ENCODE measurements at places on chromosomes 4 and X.

GRCh38 chrX:25069209-25069608, 53.4 kb upstream of the ARX start:
- no peak for DNase-seq

- DNase-seq: no peak
Measured at GRCh38 chr4:13705521-13706041, 78.1 kb upstream of the BOD1L1 start.

DNA sequence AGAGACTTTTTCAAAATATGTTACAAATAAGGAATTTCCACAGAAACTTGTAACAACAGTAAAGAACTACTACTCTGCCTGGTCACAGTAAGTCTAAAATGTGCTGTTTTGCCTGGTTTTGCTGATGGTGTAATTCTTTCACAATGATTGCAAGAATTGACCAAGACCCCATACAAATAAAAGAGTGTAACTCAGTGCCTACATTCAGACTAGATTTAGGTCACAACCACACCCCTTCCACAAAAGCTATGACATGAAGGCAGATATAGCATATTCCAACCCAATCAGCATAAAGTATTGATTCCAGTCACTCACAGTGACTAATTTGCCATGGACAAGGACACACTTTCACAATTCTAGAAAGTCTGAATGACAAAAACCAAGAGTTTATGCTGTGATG, 53.7 kb upstream of the TMPRSS11F start:
- no peak for DNase-seq

DNA sequence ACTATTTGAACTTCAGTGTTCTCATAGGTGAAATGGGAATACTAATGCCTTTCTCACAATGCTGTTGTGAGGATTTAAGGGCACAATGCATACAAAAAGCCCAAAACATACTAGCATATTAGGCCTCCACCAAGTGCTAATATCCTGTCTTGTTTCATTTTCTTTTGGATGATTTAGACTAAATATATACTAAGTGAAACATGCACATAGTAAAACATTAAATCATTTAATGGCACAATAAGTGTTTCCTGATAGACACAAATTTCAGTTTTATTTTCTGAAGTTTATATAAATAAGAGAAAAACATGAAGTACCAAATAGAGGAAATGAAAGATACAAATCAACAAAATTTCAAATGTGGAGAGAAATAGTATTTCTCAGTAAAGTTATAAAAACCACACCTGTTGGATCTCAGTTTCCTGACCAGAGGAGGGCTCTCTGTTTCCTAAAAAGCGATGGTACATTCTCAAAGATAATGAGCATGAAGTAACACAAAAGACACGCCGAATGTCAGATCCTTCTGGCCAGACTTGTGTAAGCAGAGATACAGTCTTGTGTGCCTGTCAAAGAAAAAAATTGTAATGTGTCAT, 25.1 kb downstream of the DDX60 start:
- DNase-seq: no peak

DNA sequence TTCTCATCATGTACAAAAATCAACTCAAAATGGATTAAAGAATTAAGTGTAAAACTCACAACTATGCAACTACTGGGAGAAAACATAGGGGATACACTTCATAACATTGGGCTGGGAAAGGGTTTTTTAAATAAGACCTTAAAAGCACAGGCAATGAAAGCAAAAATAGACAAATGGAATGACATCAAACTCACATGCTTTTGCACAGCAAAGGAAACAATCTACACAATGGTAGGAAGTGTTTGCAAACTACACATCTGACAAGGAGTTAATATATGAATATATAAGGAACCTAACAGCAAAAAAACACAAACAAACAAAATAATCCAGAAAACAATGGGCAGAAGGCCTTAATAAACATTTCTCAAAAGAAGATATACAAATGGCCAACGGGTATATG, 57.9 kb downstream of the FREM3 start:
- no peak for DNase-seq

DNA sequence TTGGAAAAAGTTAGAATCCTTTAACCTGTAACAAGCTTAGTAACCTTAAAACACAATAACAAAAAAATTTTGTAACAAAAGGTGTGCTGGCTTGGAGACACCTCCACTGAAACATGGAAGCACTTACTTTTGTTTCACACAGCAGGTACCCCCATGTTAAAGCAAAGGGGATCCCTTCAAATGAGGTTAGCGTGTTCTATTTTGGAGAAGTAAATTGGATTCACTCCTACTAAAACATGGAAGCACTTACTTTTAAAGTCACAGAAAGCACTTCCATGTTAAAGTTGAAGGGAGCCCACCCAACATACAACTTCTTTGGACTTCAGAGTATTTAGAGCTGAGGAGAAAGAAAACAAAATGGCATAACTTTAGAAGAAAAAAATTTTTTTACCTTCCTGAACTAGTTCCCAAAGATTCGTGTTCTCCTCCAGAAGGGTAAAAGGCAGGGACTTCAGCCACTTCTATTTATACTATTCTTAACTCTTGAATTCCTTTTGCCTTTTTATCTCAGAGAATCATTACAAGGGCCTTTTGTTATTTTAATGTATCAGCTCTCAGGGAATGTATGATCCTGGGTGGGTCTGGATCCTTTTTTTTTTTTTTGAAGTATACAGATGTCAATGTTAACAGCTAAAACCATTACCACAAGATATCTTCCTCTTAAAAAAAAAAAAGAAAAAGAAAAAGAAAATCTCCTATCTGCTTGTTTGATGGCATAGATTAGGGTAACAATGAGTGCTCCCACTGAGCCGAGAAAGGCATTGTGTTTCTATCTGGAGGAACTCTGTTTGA, 11.5 kb downstream of the LARP7 start:
- DNase-seq: no peak

GRCh38 chr4:17385403-17385802, 126.5 kb downstream of the QDPR start:
- DNase-seq: peak; percentile 29

- DNase-seq: no peak
Measured at GRCh38 chrX:87516717-87517121, 883 bp upstream of the KLHL4 start.

- no peak for DNase-seq
Measured at GRCh38 chrX:69207216-69207615, 42.0 kb upstream of the PJA1 start.

DNA sequence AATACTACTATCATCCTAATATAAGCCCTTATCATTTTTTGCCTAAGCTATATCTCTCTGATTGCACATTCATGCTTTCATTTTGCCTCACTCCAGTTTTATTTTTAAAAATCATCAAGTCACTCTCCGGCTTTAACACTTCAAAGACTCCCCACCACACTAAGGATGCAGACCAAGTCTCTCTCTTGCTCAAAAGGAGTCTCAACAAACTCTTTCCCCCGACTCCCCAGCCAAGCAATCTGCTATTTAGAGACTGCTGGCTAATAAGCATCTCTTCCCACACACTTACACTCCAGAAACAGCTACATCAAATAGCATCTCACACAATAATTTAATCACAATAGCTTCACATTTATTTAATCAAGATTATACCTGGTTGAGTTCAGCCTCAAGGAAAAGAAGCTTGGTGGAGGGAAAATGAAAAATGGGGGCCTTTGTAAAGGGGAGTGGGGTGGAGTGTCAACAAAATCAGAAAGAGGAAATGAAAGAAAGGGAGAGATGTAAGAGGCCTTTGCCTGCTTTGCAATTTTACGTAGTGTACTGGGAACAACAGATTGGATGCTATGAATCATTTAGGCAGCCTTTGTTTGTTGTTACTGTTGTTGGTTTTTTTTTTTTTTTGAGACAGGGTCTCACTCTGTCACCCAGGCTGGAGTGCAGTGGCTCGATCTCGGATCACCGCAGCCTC, 104.1 kb upstream of the MCF2 start:
- no peak for DNase-seq

DNA sequence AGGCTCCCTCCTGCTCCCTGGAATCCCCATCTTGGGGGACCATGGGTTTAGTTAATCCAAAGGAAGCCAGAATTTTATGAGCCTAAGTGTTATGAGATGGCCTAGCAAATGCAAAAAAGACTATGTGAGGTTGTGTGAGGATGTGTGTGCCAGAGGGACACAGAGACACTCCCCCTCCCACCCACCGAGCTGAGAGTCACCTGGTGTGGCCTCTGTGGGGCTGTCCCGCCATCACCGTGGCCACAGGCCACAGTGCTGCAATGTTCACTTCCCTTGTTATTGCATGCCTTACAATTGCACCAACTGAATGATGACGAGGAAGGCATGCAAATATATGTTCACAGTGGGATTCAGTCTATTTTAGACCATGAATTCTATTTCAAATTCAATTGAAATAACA, 601 bp upstream of the FGFBP2 start:
- no peak for DNase-seq

DNA sequence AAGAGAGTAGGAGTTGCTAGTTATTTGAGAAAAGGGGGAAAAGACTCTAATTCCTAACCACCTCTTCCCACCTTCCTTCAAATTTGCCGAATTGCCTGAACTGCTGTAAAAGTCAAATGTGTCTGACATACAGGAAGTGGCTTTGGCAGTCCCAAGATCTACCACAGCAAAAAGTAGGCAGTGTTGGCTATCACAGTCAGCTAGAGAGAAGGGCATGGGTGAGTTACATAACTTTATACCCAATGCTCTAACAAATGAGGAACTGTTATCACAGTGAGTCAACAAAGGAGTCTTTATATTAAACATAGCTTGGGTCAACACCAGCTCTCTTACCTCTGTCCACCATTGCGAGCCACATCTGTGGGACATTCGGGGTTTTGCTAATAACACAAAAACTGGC, 2.4 kb upstream of the MBNL3 start:
- peak; percentile 24 for DNase-seq

GRCh38 chr4:156725257-156725656, 246.3 kb downstream of the PDGFC start:
- peak; percentile 7 for DNase-seq

DNA sequence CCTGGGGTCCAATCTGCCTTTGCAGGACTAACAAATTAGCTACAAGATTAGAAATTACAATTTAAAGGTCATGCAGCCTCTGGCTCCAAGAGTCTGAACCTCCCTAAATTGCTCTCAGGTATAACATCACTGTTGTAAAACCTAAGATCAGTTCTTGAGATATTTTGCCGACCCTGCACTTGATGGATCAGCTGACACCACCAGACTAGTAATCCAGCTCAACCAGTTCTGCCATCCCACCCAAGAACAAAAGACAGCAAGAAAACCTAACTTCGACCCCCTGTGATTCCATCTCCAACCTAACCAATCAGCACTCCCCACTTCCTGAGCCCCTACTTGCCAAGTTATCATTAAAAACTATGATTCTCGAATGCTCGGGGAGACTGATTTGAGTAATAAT, 323.0 kb upstream of the BOD1L1 start:
- DNase-seq: no peak

- DNase-seq: no peak
Measured at GRCh38 chr4:79626101-79626500, 218.1 kb upstream of the GK2 start.

- no peak for DNase-seq
Measured at GRCh38 chrX:6813836-6814370, 279.0 kb upstream of the VCX3A start.

DNA sequence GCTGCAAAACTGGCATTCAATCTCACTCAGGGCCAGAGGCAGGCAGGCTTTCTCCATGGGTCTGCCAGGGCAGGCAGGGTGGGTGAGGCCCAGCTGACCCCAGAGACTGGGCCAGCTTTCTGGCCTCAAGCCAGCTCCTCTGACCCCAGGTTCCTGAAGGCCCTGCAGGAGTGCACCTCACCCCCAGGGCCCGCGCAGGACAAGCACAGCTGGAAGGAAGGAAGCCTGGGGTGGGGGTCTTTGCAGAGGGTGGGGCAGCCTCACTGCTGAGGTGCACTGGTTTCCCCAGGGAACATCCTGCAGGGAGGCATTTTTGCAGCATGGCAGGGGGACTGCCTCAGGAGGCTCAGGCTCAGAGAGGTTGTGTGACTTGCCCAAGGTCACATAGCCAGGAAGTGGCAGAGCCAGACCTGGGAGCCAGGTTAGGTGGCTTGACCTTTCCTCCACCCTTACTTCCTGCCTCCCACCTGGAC, 31.5 kb upstream of the AFAP1 start:
- DNase-seq: no peak

- no peak for DNase-seq
Measured at GRCh38 chr4:138553001-138553845, 311.1 kb upstream of the SLC7A11 start.

DNA sequence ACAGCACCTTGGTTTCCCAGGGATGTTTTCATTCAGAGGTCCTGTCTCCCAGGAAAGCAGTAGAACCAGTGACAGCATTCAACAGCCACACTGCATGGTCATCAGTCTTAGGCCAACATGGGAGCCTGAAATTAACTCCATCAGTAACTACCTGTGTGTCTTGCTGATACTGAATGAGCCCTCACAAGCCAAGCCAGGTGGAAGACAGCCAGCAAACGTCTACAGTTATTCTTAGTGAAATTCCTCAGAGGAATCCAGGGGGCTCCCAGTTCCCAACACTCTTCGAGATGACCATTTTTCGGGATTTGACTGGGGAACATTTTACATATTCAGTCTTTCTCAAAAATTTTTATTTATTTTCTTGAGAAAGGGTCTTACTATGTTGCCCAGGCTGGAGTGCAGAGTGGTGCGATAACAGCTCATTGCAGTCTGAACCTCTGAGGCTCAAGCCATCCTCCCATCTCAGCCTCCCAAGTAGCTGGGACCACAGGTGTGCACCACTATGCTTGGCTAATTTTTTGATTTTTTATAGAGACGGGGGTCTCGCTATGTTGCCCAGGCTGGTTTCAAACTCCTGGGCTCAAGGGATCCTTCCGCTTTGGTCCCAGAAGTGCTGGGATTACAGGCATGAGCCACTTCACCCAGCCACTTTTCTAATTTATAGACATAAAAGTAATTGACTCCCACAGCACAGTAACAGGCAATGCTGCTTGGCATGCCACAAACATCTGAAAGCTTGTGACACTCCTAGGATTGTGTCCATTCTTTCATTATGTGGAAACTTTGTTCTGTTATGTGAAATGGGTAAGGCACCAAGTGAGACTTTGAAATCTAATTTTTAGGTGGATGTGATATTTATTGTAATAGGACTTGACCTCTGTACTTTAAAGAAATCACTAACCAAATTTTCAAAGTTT, 116.9 kb downstream of the SOWAHB start:
- no peak for DNase-seq

GRCh38 chrX:15475486-15475885, 17.6 kb downstream of the PIR start:
- no peak for DNase-seq

- DNase-seq: no peak
Measured at GRCh38 chrX:113510586-113510985, 670.0 kb upstream of the AMOT start.

DNA sequence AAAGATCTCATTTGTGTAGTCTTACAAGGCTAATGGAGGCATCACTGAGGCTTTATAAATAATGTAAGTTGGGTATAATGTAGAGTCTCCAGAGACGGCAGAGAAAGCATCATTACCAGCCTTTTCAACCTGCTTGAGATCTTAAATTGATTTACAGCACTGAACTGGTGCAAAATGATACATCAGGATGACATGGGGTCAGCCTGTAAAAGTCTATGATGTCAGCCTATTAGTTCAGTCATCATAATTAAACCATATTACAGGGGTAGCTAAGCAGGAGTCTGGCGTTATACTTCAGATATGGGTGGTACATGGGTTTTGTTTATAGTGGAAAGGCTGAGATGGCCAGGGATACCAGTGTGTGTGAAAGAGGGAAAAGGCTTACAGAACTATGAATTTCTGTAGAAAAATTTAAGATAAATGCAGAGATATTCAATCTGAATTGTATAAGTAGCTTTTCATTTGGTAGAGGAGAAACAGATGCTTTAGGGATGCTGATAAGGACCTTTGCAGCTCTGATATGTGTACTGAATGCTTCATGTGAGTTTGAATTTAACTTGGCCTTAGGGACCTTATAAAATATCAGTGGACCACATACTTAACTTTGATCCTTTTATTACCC, 2.7 kb downstream of the SMAD1 start:
- DNase-seq: no peak

- no peak for DNase-seq
Measured at GRCh38 chrX:111822191-111822590, 53.8 kb upstream of the TRPC5OS start.
